ENCODE measurements at places on chromosomes 3 and 15.

DNA sequence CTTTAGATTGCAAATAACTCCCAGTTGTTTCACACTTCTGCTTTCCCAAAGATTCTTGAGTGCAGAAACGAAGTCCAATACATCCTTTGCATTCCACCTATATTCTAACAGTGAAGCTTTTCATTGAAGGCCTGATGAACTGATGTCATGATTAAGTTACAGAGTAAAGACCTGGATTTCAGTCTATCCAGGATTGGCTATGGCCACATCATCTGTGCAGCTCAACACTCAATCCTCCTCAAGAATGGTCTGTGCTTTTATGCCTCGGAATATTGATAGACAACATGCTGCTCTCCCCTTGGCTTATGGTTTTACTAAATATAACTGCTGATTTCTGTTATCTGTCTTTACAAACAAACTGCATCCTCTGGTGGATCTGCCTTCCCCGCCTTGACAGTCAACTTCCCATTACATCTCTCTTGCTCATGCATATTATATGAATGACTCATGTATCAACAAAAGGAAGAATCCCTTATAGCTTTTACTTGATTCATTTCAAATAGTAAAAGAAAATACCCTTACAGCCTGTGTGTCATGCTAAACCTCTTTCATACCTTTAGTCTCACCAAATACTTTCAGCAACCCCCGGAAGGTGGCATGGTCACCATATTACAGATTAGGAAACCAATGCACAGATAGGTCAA is 59.5 kb downstream of the SCN11A start:
- DNase-seq = no peak

- no peak for DNase-seq
Observed at GRCh38 chr3:143471705-143472104, 352.1 kb downstream of the CHST2 start.

GRCh38 chr15:92068121-92068520 is 214.6 kb downstream of the SLCO3A1 start:
- no peak for DNase-seq

DNA sequence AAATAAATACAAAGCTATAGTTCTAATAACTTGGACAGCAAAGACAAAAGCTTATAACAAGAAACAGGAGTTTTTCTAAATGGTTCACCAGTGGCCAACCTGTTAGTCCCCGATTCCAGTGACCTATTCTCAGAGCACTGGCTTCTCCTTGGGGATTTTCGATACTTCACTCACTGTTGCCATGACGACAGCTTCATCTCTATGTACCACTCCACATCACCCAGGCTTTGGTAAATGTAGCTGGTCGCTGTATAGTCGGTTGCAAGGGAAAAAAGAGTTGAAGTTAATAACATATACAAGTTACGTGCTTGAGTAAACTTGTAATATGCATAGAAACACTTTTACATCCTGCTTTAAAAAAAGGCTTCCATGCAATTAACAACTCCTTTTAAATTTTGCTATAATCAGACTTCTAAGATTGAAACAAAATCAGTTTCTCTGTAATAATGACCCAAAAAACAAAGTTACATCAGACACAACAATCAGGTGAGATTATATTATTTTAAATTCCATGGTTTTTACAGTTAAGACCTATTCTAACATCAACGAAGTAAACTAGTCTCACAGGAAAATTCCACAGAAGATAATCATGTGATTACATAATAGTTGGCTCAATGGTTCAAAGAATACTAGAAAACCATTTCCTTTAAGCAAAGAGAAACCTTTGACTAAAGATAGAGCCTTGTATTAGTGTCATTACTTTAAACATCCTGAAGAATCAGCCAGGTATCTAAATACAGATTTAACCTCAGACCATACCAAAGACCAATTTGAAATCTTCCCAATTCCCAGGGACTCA is 2.9 kb downstream of the CCNL1 start:
- no peak for DNase-seq

DNA sequence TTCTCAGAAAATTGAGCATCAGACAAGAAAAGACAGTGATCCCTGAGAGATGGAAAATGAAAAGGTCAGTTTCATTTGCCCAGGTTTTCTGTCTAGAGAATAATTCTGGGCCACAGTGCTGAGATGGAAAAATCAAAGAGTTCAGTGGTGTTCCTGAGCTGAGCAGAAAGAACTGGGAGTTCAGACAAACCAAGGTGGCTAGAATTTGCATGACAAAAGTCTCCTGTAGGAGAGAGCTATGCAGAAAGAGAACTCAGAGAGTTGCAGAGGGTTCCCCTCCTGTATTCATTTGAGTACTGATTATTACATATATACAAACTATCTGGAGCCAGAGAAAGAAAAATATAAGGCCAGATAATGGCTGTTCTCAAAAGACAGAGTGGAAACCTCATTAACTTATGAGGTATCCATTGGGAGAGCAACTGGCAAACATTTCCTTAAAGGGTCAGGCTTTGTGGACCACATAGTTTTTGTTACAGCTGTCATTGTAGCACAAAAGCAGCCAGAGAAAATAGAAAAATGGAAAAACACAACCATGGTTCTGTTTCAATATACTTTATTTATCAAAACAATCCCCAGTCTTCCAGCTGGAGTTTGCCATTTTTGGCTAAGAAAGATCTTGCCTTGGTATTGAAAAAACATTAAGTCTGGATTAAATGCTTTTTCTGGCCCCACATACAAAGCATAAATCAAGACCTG is 1004.1 kb downstream of the TBL1XR1 start:
- DNase-seq = no peak

GRCh38 chr15:33314069-33314468 is 3.3 kb downstream of the RYR3 start:
- DNase-seq = no peak

DNA sequence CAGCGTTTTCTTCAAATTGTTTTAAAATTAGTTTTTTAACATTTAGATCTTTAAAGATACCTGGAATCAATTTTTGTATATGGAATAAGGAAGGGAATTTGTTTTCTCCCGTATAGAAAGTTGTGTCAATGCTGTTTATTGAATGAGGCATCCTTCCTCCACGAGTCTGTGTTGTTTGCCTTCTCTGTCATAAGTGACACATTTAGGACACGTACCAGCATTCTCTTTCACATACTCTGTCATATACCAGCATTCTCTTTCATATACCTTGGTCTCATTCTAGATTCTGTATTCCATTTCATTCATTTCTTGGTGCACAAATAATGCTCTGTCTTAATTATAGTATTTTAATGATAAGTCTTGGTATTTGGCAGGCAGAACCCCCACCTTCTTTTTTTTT is 10.3 kb downstream of the ATP11B start:
- no peak for DNase-seq

DNA sequence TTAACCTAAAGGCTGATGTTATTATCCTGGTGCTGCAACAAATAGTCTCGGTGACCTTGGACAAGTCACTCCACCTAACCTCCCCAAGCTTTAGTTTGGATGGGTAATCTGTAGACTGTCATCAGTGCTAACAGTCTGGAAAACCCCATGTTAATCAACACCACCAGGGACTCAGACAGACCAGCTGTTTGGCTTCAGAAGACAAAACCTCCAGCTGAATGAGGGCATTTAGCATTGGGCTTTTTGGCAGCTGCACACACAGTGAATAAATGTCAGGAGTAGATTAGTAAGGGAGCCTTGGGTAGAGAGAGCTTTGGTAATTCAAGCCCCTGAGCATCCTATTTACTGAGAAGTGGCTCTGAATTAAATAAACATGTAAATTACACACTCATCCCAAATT is 24.9 kb upstream of the C3orf80 start:
- no peak for DNase-seq

DNA sequence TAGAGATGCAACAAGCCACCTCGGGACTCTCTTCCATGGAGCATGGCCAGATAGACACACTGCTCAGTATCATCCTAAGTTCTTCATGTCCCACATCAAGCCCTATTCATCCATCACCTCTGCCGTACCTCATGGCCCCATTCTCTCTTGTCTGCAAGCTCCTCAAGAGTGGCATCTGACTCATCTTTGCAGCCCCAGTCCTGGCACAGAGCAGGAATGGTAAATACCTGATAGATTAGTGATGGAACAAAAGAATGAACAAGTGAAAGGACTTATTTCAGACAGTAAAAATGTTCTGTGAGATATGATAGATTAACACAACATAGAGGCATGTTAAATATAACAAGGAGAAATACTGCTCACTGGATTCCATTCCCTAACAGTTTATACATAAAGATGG is 176.4 kb downstream of the ISL2 start:
- no peak for DNase-seq

DNA sequence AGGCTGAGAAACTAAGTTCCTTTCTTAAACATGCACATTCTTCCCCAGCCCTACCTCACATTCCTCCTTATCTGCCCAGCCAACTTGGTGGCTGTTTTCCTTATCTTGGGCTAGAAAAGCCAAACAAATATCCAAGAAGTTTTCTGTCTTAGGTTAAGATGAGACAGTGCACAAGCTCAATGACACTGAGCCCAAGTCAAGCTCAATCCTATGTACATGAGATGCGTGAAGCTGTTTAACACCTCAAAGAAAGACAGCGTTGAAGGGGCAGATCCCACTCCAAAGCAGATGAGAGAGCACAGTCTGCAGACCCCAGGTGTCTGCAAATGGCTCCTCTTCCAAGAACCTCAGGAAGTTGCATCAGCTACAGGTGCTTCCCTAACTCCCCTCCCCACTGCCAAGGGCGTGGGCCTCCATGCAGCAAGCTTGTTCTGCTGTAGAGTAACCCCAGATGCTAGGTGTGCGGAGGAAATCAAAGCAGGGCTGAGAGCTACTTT is 16.6 kb downstream of the LRRC2 start:
- DNase-seq = no peak

Data from activated CD4-positive, alpha-beta T cell treated with anti-CD3 and anti-CD28 coated beads for 1 hour (primary cell).